ENCODE measurements at places on chromosomes 7 and 10.

DNA sequence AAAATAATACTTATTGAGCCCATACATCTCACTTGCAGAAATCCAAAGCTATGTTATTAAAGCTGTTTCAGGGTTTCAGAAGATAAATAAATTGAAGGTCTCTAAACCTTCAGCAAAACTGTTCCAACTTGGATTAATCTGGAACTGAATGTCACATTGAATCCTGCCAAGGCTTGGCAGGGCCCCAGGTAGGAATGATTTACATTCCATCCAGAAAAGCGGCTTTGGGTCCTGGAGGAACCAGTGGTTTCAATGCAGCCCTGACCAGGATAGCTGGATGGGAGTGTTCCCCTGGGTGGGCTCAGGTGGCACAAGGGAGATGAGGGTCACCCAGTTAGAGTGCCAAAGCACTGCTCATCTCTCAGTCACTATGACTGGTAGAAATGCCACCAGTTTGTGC lies 37.0 kb upstream of the TMEM72 start:
- peak overlapping the region; percentile 31 for H3K27ac ChIP-seq
- no peaks in the 10 kb centered on the region for H3K27me3 ChIP-seq
- no peak for DNase-seq
- no peaks in the 10 kb centered on the region for H3K36me3 ChIP-seq
- no peak overlapping the region for H3K4me3 ChIP-seq

- peaks cover 22% of the 10 kb centered on the region for H3K4me1 ChIP-seq
- H3K4me3 ChIP-seq = no peak overlapping the region
- no peaks in the 10 kb centered on the region for H3K36me3 ChIP-seq
- no peak overlapping the region for H3K27ac ChIP-seq
Observed at GRCh38 chr7:75667938-75668337, 70.8 kb downstream of the HIP1 start.

DNA sequence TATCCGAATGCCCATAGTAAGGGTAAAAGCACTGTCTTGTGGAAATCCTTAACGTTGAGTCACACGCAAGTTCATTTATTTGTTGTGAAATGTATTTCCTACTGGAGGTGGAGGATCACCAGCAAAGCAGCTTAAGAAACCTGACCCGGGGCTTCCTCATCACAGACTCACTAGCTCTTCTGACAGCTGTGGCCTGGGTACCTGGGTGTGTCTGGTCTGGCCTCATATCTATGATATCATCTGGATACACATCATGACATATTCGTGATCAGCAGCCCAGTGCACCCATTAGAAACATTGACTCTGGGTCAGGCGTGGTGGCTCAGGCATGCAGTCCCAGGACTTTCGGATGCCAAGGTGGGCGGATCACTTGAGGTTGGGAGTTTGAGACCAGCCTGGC lies 8.8 kb downstream of the DRGX start:
- no peak for DNase-seq
- H3K4me1 ChIP-seq = no peaks in the 10 kb centered on the region
- H3K27ac ChIP-seq = no peak overlapping the region
- H3K27me3 ChIP-seq = no peaks in the 10 kb centered on the region
- no peak overlapping the region for H3K4me3 ChIP-seq

DNA sequence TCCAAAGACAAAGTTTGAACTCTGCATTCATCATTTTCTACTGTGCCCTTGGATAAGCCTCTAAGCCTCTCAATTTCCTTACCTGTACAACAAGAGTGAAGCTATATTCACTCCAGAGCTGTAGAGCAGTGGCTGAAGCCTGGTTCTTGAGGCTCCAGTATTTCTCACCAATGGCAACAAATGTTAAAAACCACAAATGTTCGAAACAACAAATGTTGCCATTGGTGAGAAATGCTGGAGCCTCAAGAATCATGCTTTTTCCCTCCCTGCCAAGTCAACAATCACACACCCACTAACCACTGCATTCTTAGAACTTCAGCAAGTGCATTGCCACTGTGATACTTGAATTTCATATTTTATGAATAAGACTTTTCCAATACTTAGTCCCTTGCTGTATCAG lies 237.9 kb downstream of the TMEM26 start:
- H3K27ac ChIP-seq = no peak overlapping the region
- H3K4me3 ChIP-seq = no peak overlapping the region

- peak overlapping the region; percentile 66 for H3K4me3 ChIP-seq
- no peaks in the 10 kb centered on the region for H3K27me3 ChIP-seq
- no peak for DNase-seq
- H3K4me1 ChIP-seq = no peaks in the 10 kb centered on the region
- H3K36me3 ChIP-seq = peaks cover 8% of the 10 kb centered on the region
Observed at GRCh38 chr10:27100813-27101347, 586 bp upstream of the ANKRD26 start.

DNA sequence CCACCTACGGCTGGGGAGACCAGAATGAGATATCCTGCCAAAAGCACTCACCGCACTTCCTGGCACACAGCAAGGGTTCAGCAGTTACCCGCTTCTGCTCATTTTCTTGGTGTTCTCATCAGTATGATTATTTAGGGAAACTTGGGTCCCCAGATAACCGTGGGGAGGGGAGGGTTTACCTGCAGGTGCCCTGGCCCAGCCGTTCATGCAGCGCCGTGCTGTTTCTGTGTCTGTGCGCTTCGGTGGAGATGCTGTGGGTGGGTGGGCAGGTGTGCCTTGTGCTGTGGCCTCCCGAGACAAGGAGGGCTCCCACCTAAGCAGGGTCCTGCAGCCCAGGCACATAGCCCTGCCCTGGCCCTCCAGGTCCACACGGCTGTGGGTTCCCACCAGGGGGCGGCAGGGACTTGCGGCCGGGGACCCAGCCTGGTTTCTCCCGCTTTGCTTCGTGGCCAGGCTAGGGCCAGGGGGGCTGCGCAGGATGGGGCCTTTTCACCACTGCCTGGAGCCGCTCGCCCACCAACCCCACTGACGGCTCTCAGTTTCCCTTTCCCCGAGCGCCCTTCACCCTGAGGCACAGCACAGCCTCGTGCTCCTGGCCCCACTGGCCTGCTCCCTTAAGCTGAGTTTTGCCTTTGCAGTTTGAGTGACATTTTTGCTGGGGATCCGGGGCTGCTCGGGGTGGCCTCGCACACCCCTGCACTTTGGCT lies 78.5 kb downstream of the LHPP start:
- H3K4me1 ChIP-seq = peaks cover 3% of the 10 kb centered on the region
- no peak overlapping the region for H3K4me3 ChIP-seq
- peak; percentile 75 for DNase-seq
- no peaks in the 10 kb centered on the region for H3K27me3 ChIP-seq

GRCh38 chr7:22723181-22723601 lies 3.8 kb upstream of the IL6 start:
- peak overlapping the region; percentile 10 for H3K27ac ChIP-seq
- DNase-seq = peak; percentile 86
- H3K4me3 ChIP-seq = no peak overlapping the region
- no peaks in the 10 kb centered on the region for H3K27me3 ChIP-seq
- no peaks in the 10 kb centered on the region for H3K36me3 ChIP-seq

- H3K36me3 ChIP-seq = no peaks in the 10 kb centered on the region
- DNase-seq = peak; percentile 29
- no peaks in the 10 kb centered on the region for H3K27me3 ChIP-seq
- H3K27ac ChIP-seq = peak overlapping the region; percentile 100
- H3K4me3 ChIP-seq = peak overlapping the region; percentile 86
Observed at GRCh38 chr7:151518105-151518946, 1.4 kb downstream of the RHEB start.

DNA sequence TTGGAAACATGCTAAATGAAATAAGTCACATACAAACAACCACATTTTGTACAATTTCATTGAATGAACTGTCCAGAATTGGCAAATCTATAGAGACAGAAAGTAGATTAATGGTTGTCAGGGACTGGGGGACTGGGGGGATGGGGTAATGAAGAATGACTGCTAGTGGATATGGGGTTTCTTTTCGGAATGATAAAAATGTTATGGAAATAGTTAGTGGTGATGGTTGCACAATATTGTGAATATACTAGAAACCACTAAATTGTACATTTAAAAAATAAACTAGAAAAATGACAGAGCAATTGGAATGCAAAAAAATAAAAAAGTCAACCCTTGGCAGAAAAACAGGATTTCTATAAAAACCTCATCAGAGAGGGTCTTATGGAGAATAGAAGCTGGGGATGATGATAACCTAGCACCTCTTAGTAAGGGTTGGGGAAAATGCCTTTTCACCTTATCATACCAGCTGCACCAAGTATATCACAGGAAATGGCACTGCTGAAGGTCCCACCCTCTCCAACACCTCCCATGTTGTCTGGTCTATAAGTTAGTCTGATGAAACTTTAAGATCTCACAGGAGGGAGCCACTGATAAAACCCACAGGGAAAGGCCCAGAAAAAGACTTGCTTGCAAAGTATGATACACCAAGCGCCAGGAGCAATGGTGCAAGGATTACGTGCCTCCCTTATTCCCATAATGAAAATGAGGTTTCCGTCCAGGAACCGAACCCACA lies 23.1 kb upstream of the JAZF1 start:
- H3K27ac ChIP-seq = no peak overlapping the region
- no peaks in the 10 kb centered on the region for H3K36me3 ChIP-seq
- H3K4me3 ChIP-seq = no peak overlapping the region
- no peak for DNase-seq

DNA sequence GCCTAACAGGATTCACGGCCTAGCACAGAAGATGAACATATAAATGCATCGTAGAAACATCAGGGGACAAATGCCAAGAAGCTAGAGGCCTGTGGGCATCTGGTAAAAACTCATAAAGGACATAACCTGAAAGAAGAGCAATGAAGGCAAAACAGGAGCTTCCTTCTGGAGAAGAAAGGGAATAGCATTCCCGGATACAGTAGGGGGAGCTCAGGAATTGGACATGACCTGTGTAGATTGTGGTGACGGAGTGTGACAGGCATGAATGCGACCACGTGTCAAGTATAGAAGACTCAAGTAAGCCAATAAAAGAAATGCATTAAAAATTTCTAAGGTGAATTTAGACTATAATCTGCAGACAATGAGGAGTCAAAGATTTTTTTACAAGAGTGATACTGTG lies 270.1 kb downstream of the AGMO start:
- H3K27ac ChIP-seq = no peak overlapping the region
- no peaks in the 10 kb centered on the region for H3K4me1 ChIP-seq
- H3K4me3 ChIP-seq = no peak overlapping the region
- H3K27me3 ChIP-seq = no peaks in the 10 kb centered on the region
- DNase-seq = no peak
- no peaks in the 10 kb centered on the region for H3K36me3 ChIP-seq

DNA sequence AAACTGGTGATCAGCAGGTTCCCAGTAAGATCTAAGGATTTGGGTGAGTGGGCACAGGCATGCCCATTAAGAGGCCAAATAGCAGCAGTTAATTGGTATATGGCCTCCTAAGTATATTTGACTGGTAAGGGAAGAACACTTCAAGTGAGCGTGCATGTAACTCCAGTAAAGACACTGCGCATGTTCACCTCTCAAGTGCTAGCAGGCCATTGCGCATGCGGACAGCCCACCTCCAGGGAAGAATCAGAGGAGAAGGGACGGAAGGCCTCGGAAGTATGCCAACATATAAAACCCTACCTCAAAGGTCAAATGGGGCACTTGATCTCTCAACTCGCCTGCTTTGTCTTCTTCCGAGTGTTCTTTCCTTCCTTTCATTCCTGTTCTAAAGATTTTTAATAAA lies 118.0 kb downstream of the ARL5B start:
- no peaks in the 10 kb centered on the region for H3K4me1 ChIP-seq
- no peak overlapping the region for H3K4me3 ChIP-seq
- H3K27ac ChIP-seq = no peak overlapping the region
- no peak for DNase-seq
- H3K27me3 ChIP-seq = no peaks in the 10 kb centered on the region

GRCh38 chr7:71173955-71174354 lies 42.0 kb downstream of the GALNT17 start:
- no peaks in the 10 kb centered on the region for H3K36me3 ChIP-seq
- H3K4me3 ChIP-seq = no peak overlapping the region
- H3K27ac ChIP-seq = no peak overlapping the region
- DNase-seq = no peak

DNA sequence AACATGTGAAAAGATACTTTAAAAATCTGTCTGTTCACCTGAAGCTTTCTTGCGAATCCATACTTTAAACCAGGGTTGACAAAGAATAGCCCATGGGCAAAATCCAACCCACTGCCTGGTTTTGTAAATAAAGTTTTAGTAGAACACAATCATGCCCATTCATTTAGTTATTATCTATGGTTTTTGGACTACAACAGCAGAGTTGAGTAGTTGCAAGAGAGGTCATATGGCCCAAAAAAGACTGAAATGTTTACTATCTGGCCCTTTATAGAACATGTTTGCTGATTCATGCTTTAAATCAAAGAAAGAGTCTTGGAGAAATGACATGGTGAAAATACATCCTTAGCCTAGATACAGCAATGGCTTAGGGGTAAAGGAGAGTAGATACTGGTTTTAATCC lies 356.2 kb downstream of the RNLS start:
- H3K27ac ChIP-seq = no peak overlapping the region
- no peak overlapping the region for H3K4me3 ChIP-seq
- no peaks in the 10 kb centered on the region for H3K4me1 ChIP-seq

DNA sequence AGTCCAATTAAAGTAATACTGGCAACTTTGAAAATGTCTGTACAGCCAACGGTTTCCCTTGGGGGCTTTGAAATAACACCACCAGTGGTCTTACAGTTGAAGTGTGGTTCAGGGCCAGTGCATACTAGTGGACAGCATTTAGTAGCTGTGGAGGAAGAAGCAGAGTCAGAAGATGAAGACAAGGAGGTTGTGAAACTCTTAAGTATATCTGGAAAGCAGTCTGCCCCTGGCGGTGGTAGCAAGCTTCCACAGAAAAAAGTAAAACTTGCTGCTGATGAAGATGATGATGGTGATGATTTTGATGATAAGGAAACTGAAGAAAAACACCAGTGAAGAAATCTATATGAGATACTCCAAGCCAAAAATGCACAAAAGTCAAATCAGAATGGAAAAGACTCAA lies 72.2 kb downstream of the ZNF783 start:
- no peak overlapping the region for H3K4me3 ChIP-seq
- H3K27ac ChIP-seq = no peak overlapping the region
- DNase-seq = no peak
- no peaks in the 10 kb centered on the region for H3K4me1 ChIP-seq
- no peaks in the 10 kb centered on the region for H3K27me3 ChIP-seq
- no peaks in the 10 kb centered on the region for H3K36me3 ChIP-seq

DNA sequence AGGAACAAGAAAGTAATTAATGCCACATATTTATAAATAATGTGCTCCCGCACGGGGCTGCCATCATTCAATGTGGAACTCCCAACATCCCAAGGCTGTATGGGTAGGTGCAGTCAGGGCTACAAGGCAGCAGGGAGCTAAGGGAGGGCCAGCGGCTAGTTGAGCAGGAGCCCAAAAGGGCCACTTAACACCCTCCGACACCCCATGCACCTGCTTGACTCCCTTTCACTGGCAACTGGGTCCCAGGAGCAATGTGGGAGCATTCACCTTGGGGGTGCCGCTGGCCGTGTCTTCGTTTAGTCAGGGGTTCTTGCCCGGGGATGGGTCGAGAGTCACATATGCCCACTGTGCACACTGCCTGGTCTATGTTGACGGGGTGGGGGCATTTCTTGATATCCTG lies 27.9 kb downstream of the SCART1 start:
- no peak overlapping the region for H3K4me3 ChIP-seq
- H3K4me1 ChIP-seq = no peaks in the 10 kb centered on the region
- no peak overlapping the region for H3K27ac ChIP-seq
- DNase-seq = no peak
- H3K36me3 ChIP-seq = no peaks in the 10 kb centered on the region

All from ascending aorta (tissue), 2 donors.